Activated CD4-positive, alpha-beta T cell treated with anti-CD3 and anti-CD28 coated beads, Interleukin-2, amount 10 ng/mL, durations not matched to agents 7 days and 5 days (primary cell): ENCODE measurements at places on chromosomes 12 and 14. TPM values are rescaled to one million over a fixed set of nuclear protein-coding genes. Genes with fewer than 3 reads are reported as not detected.

- no peak for DNase-seq
These were observed 404.5 kb downstream of the FUT8 start for GRCh38 chr14:65817011-65817410.

HELB gene
- total RNA-seq, result 42.3 TPM

DNA sequence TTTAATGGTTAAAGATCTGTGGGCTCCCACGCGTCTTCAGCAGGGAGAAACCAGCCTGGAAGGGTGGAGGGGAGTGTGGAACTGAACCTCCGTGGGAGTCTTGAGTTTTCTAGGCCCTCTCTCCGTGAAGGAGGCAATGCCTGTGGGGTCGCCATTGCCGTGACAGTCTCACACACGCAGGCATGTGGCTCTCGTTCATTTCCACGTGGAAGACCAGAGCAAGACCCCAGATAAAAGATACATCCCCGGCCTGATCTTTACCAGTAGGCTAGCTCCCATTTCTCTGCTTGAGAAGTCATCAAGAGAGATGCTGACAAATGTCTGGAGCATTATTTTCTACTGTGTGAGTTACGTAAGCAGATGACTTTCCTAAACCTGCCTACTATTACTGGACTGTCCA is 491.7 kb upstream of the LMO3 start:
- no peak for DNase-seq

MIP gene
- total RNA-seq, result not detected

DNA sequence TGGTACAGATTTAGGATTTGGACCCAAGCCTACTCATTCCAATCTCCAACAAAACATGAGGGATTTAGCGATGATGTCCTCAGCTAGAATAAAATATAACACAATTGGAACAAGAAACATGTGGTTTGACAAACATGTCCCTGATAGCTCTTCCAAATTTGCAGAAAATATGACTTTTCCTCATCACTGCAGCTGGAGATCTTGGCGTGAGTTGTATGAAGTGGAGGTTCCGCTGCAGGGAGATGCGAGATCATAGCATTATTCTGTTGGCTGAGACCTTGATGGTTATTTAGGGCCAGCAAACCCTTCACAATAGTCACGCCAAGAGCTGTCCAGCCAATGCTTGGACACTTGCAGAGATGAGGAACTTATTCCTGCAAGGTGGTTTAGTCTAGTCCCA is 413.4 kb upstream of the TBX3 start:
- DNase-seq, result no peak

TMPRSS12 gene
- not detected for total RNA-seq

GRCh38 chr12:39956725-39957124 is 149.2 kb downstream of the SLC2A13 start:
- no peak for DNase-seq

DNA sequence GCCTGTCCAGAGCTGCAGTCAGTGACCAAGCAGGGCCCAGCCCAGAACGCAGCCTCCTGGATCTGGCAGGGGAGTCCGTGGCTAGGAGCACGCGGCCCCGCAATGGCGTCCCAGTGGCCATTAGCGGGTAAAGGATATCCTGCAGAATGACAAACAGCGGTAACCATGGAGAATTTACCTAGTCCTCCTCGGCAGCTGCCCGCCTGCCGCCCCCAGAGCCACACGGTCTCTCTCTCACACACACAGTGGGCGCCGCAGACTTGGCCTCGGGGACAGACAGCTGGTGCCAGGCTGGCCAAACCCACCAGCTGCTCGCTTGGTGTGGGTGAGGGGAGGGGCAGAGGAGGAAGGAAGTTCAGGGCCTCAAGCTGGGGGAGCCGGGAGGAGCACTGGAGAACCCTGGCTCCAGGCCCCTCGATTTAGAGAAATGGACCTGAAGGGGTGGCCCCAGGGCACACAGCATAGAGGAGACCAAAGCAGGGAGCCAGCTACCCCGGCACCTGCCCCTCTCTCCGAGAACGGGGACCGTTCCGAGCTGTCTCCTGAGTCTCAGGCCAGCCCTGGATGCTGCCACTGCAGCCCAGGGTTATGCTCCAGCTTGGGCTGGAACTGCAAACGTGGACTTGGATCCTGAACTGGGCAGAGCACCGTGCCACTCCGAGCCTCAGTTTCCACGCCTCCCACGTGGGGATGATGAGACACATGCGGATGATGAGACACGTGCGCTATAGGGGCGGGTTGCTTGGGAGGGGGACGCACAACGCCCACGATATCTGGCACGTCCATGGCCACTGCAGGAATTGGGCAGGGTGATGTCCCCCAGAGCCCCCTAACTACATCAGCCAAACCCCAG is 3.4 kb downstream of the CDK2AP1 start:
- no peak for DNase-seq

NPAS3 gene
- not detected for total RNA-seq

DNA sequence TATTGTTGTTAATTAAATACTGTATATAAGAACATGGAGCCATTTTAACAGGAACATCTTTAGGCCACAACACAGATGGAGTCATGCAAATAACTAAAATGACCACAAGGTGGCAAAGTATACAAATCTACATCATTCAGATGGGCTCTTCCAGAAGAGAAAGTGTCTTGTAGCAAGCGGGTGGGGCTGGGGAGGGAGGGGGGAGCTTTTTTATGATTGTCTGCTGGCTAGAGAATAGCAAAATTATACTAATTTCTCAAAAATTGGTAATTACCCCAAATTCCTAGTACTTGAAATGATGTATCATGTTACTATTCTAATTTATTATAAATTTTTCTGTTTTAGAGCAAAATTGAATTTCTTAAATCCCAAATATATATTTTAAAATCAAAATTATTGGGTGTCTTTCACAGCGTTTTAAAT is 378.7 kb downstream of the PRKD1 start:
- DNase-seq, result no peak

GRCh38 chr12:56231184-56231582 is 1.3 kb downstream of the SLC39A5 start:
- no peak for DNase-seq

SRRM4 gene
- not detected for total RNA-seq

GRCh38 chr12:89185181-89185580 is 167.1 kb downstream of the DUSP6 start:
- no peak for DNase-seq

GALC gene
- 16.9 TPM for total RNA-seq

DNA sequence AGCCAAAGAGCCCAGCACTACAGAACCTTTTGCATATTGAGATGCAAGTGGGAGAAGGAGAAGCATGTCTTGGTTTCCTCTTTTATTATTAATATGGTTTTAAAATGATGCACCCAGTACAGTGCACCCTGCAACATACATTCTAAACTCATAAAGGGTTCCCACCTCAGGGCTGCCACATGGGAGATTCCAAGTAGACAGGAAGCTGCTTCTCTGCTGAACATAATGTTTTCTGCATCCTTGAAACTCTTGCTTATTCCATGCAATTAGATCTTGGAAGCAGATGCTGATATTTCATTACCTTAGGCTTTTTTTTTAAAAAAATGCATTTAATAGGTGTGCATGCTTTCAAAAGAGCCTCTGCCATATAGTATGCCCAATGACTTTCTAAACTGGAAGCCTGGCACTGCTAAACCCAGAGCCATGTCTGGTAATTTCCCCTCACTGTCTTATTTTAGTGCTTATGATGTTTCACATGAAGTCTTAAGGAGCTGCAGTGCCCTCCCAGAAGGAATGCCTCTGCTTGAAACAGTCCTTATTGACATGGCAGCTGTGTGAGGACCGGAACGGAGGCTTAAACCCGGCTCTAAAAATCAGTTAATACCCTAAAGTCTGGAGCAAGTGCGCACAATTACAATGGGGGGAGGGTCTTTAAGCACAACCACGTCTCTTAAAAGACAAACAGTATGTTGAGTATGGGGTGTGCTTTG is 2.0 kb upstream of the SIX1 start:
- DNase-seq, result no peak

- DNase-seq, result no peak
These were observed 25.9 kb downstream of the SLC11A2 start for GRCh38 chr12:51000245-51000644.

- DNase-seq, result no peak
These were observed 694.3 kb upstream of the MGAT4C start for GRCh38 chr12:86950444-86950843.

DNA sequence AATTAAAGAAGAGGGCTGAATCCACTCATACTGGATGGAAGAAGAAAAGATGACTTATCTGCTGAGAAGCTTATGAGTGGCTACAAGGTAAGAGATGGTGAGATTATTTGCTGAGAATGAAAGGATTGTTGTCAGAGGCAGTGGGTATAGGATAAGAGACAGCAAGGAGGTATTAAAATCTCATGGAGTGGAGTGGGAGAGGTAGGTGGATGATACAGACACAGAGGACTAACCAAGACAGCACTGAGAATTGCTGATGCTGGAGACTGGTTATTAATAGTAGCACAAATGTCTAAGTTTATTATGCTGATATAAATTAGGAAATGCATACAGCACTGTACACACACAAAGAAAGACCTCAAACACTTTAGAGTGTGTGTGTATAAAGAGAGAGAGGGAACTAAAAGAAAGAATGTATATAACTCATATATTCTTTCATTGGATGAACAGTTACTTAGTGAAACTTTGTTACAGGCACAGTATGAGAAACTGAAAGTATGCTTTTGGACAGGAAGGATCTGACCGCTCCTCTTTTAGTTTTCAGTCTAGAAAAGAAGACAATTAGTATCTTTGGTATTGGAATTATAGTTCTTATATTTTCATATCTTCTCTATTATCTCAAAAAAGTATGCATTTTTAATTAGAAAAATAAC is 543.1 kb downstream of the LRFN5 start:
- no peak for DNase-seq

DNA sequence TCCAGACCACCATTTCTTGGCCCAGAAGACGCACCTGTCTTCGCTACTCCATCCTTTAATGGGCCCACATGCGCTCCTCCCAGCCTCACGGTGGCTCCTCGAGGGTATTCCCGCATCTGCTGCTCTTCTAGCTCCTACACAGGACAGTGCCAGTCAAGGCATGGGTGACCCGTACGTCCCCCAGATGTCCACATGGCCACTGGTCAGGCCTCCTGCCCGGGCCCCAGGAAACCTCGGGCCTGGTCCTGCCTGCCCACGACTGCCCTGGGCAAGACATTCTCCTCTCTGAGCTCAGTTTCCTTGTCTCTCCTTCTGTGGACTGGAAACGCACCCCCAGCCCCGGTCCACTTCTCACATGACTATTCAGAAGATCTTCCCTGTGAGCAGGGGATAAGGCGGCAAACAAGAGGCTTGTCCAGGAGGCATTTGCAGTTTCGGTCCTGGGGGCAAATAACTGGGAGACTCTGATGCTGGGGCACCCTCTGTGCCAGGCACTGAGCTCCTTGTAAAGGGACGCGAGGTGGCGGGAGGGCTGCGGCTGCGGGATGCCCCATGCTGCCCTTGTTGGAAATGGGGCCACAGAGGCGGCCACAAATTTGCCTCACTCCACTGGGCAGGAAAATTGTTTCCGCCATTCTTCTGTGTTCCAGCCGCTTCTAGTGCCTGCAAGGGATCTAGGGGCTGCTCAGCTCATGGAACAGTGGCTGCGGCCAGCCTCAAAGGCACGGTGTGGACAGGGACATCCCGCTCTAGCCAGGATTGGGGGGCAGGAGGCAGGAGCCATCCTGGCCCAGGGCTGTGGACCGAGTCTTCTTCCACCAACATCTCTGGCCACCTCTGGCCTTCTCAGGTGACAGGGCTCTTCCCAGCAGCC is 6.8 kb upstream of the BEGAIN start:
- DNase-seq, result no peak

DNA sequence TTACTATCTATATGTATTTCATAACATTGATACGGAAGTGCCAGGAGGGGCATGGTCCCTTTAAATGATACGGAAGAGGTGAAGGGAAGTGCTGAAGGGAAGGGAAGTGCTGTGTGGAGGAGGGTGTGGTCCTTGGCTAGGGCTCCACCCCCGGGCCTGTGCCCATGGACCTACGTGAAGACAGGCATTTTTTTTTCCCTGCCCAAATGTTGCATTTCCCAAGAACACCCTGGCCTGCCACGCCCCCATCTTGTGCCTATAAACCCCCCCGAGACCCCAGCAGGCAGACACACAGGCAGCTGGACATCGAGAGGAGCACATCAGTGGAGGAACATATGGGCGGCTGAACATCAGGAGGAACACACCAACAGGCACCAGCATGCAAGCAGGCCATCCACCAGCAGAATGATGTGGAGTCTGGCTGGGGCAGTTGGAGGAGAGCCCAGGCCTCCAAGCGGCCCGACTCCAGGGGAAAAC is 134.1 kb downstream of the SLC41A2 start:
- DNase-seq, result no peak

DNA sequence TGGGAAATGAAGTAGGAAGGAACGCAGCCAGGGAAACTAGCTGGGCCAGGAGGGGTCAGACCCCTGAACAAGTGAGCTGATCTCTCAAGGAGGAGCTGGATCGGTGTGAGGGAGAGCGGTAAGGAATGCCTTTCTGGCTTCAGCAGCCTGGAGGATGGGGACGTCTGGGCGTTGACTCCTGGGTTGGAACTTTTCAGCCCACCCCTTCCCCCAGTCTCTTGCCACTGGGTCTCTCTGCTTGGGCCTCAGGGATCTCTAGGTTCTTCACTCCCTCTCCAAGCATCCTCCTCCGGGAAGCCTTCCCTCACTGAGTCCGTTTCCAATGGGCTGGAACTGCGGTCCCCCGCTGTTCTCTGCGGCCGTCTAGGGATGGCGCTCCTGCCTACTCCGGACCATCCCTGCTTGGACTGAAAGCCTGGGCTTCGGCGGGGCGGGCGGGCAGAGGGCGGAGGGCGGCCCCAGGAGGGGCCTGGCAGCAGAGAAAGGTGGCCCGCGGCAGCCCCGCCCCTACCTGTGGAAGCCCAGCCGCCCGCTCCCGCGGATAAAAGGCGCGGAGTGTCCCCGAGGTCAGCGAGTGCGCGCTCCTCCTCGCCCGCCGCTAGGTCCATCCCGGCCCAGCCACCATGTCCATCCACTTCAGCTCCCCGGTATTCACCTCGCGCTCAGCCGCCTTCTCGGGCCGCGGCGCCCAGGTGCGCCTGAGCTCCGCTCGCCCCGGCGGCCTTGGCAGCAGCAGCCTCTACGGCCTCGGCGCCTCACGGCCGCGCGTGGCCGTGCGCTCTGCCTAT is at the start of gene KRT7:
Gene KRT7, plus strand, starts transcription at position 570 of the 788 bp plus-strand sequence. Its CDS starts 54 bp downstream, at position 624.
- no peak for DNase-seq

- DNase-seq, result no peak
These were observed 369.1 kb upstream of the ATP2B1 start for GRCh38 chr12:90077756-90078155.

DNA sequence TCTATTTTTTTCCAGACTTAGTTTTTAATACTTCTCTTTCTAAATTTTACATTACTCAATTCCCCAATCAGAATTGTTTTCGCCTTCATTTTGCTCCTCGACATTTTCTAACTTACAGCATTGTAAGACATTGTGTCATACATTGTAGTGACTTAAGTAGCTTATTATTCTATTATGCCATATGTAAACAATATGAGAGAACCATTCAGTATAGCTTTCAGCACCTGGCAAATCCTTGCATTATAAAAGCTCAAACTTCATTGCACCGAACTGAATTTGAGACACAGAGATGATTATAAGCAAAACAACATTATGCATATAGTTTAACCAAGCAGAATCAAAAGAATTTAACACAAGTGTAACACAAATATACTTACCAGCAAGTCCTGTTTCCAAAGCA is 46.8 kb downstream of the EXOC5 start:
- DNase-seq, result no peak

CD163L1 gene
- total RNA-seq, result not detected

GRCh38 chr14:105072892-105073719 is 7.9 kb upstream of the GPR132 start:
- DNase-seq, result no peak

ATXN2 gene
- total RNA-seq, result 42.0 TPM

GRCh38 chr12:113923251-113923650 is 42.9 kb downstream of the RBM19 start:
- no peak for DNase-seq

- peak; percentile 37 for DNase-seq
These were observed 18.8 kb upstream of the FLVCR2 start for GRCh38 chr14:75559451-75560222.
